ENCODE measurements at places on chromosomes 5 and 9.

DNA sequence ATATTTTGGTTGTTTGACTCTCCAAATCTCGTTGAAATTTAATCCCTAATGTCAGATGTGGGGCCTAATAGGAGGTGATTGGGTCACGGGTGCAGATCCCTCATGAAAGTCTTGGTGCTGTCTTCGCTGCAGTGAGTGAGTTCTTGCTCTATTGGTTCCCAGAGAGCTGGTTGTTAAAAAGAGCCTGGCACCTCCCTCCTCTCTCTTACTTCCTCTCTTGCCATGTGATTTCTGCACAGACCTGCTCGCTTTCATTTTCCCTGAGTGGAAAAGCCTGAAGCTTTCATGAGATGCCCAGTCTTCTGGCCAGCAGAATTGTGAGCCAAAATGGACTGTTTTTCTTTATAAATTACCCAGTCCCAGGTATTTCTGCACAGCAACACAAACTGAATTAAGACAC lies 221.6 kb downstream of the MAT2B start:
- DNase-seq, result no peak

DNA sequence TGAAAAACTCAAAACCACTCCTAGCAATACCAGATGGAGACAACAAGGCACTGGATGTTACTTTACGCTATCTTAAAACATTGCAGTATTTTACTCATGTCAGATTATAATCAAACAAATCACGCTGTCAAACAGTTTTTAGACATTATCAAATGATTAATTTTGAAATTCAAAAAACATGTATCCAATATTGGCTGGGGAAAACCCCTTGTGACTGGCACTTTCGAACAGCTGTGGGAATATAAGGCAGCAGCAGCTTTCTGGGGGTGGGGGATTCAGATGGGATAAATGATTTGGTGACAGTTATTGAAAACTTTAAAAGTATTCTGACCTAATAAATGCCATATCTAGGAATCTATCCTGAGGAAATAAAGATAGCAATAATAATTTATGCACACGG lies 28.7 kb downstream of the ELL2 start:
- no peak for DNase-seq

DNA sequence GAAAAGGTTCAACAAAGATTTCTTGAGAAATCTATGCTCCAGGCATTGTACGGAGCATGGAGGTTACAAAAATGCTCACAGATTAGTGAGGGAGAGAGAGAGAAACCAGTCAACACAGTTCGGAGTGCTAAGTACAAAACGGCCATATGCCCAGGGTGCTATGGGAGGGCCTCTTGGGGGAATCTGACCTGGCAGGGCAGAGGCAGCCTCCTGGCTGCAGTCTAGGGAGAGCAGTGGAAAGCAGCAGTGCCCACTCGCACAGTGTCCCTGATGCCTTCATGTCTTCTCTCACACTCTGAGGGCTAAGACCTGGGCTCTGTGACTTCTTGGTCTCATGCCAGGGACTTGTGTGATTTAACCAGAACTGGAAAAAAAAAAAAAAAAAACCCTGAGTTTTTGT lies 29.8 kb upstream of the SMC5 start:
- no peak for DNase-seq

GRCh38 chr5:107513337-107514085 lies 157.2 kb downstream of the EFNA5 start:
- no peak for DNase-seq

GRCh38 chr5:160272889-160273288 lies 39.5 kb downstream of the CCNJL start:
- no peak for DNase-seq

DNA sequence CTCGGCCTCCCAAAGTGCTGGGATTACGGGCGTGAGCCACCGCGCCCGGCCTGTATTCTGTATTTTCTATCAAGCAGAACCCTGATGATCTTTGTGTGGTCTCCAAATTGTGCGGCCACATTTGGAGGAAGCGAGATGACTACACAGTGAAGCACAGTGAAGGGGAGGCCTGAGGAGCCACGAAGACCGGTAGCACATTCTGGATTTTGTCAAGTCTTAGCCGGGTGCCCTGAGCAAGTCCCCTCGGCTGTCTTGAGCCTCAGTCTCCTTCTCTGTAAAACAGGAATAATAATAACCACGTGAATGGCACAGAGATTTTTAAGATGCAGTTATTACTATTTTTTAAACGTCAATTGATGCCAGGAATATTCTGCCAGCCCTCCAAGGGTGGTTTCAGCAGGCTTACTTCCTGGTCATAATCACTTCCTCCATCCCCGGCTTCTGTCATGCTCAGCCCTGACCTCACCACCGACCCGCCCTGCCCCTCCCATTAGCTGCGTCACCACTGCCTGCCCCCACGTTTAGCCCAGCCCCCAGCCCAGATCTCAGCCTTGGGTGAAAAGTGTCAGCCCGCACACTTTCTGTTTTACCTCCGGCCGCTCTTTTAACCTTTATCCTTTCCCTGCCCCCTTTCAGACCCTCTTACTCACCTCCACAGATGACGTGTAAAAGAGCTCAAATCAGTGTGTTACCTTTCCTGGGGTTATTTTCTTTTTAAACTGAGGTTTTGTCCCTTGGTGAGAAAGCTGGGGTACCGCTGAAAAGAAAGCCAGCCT lies 27.0 kb upstream of the ERGIC1 start:
- no peak for DNase-seq

DNA sequence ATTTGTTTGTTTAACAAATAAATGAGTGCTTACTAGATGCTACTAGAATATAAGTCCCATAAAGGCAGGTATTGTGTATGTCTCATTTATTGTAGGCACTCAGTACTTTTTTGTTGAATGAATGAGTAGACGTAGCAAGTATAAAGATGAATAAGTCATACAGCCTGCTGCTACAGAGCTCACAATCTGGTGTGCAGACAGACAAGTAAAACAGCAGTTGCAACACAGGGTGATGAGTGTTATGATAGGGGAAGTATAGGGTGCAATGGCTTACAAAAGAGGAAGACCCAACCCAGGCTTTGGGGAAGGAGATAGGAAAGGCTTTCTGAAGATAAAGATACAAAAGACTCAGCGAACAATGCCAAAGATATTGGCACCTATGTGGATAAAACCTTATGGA lies 47.7 kb downstream of the SH3RF2 start:
- no peak for DNase-seq

- DNase-seq, result no peak
These were observed 38.9 kb upstream of the STX17 start for GRCh38 chr9:99867536-99867935.

DNA sequence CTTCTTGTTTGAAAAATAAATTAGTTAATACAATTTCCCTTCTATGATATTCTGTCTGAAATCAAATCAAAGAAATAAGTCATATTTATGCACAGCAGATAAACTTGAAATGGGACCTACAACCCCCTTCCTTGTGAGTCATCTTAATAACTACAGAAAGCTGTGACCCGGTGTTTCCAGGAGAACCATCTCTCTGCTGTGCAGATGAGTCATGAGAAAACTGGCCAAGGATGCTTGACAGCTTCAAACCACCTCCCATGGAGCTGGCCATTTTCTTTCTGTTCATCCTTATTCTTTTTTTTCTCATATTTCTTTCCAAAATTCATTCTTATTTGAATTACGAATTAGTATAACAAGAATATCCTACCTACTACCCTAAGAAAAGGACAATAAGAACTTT lies 43.4 kb upstream of the NR4A3 start:
- no peak for DNase-seq

GRCh38 chr5:126519637-126520592 lies 75.1 kb downstream of the ALDH7A1 start:
- no peak for DNase-seq

GRCh38 chr5:139633295-139634027 lies 14.7 kb upstream of the CXXC5 start:
- peak; percentile 80 for DNase-seq

DNA sequence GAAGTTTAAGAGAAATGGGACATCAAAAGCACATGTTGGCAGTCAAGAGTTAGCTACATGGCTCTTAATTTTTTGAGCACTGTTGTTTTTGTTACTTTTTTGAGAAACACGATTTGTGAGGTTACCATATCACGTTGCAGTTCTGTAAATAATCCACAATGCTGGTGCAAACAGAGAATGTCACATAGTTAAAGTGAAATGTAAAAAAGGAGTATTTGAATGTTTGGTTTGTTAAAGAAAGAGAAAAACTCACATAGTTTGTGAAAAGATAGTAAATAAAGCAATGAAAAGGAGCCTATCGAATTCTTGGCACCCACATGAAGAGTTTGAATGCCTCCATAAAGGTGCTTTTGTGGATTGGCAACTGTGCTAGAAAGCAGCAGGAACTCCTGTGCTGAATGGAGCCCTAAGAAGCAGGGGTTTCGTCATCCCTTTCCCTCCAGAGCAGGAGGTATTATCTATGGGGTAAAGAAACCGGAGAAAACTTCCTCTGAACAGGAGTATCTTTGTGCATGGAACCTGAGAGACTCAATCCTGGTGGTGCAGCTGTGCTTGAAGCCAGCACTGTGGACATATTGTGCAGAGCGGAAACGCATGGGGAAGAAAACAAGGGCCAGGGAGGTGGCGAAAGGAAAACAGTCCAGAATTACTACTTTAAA lies 148.5 kb upstream of the OTULINL start:
- no peak for DNase-seq

- DNase-seq, result peak; percentile 74
These were observed 27.9 kb upstream of the GOLM1 start for GRCh38 chr9:86126998-86127972.

GRCh38 chr5:79474367-79475151 lies 39.4 kb downstream of the HOMER1 start:
- no peak for DNase-seq

DNA sequence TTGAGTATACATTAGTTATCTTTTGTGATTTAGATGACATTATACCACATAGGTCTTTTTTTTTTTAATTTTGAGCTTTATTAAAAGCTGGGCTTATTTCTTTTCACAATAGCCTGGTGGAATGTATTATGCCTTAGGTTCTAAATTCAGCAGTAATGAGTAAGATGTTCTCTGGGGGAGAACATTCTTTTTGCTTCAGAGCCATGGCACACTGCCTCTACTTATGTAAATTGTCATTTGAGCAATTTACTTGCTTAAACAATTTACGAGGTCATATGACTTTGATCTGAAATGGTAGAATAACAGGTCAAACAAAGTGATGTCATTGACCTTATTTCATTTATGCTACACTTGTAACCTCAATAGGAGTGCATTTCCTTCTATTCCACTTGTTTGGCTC lies 154.2 kb downstream of the FOCAD start:
- DNase-seq, result no peak

GRCh38 chr5:126129431-126129830 lies 293.8 kb upstream of the GRAMD2B start:
- DNase-seq, result no peak

Measured in posterior cingulate gyrus (tissue), 11 donors.